Left renal cortex interstitium (tissue), 4 donors: ENCODE measurements at places on chromosomes 16 and 17.

- DNase-seq: no peak
Measured at GRCh38 chr16:67458121-67458641, 22.8 kb downstream of the ATP6V0D1 start.

GRCh38 chr17:45394913-45395568 lies 37.6 kb downstream of the ARHGAP27 start:
- DNase-seq: peak; percentile 83

- no peak for DNase-seq
Measured at GRCh38 chr17:30323895-30324319, 9.9 kb downstream of the TMIGD1 start.

- no peak for DNase-seq
Measured at GRCh38 chr17:78718575-78719208, 63.4 kb downstream of the CYTH1 start.

- DNase-seq: no peak
Measured at GRCh38 chr17:59105852-59106462, 723 bp downstream of the TRIM37 start.

GRCh38 chr17:45441526-45442310 lies 9.0 kb upstream of the ARHGAP27 start:
- DNase-seq: no peak

GRCh38 chr17:81428948-81429774 lies 33.9 kb downstream of the BAHCC1 start:
- DNase-seq: no peak

GRCh38 chr16:48619547-48619946 lies 9.6 kb upstream of the N4BP1 start:
- no peak for DNase-seq

DNA sequence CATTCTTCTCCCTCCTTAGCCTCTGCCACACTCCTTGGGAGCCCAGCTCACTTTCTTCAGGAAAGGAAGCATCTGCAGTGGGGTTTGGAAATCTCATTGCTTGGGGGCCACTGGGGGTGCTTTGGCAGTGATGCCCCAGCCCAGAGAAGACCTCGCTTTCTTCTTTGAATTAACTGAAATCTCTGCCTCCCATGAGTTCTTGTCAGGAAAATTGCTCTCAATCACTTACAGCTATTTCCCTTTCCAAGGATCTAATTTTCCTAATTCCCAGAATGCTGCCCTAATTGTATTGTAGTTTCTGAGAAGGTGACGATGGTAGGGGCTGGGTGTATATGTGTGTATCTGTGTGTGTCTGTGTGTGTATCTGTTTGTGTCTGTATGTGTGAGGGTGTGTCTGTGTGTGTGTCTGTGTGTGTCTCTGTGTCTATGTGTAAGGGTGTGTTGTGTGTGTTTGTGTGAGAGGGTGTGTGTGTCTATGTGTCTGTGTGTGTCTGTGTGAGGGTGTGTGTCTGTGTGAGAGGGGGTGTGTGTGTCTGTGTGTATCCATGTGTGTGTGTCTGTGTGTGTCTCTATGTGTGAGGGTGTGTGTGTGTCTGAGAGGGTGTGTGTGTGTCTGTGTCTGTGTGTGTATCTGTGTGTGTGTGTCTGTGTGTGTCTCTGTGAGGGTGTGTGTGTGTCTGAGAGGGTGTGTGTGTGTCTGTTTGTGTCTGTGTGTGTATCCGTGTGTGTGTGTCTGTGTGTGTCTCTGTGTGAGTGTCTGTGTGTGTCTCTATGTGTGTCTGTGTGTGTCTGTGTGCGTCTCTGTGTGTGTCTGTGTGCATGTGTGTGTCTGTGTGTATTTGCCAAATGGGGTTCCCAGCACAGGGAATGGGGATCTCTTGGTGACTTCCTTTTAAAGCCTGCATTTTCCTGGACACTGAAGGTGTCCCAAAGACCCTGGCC lies 83.5 kb upstream of the DNAJA2 start:
- no peak for DNase-seq

- no peak for DNase-seq
Measured at GRCh38 chr17:72125742-72126141, 4.9 kb downstream of the SOX9 start.

- no peak for DNase-seq
Measured at GRCh38 chr16:48176635-48177408, 21.0 kb upstream of the ABCC12 start.

- DNase-seq: no peak
Measured at GRCh38 chr16:73051961-73052360, 4.0 kb upstream of the ZFHX3 start.

GRCh38 chr17:1977583-1978395 lies 47.3 kb downstream of the RTN4RL1 start:
- no peak for DNase-seq

GRCh38 chr16:53892155-53892554 lies 188.2 kb downstream of the FTO start:
- DNase-seq: peak; percentile 62

DNA sequence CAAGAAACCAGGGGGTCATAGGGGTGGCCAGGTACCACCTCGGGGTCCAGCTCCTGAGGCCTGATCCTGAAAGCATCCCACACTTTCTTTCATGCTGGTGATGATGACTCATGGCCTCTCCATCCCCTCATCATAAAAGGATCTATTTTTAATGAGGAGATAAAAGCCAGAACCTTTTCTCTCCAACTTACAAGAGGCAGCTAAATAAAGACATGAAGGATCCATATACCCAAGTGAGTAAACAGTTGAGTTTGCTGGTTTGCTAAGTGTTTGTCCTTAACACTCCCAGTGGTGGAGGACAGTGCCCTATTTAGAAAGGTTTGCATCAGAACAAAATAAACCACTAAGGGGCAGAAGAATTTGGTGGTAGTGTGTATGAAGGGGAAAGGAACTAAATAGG lies 383.8 kb downstream of the GRIN2A start:
- no peak for DNase-seq

DNA sequence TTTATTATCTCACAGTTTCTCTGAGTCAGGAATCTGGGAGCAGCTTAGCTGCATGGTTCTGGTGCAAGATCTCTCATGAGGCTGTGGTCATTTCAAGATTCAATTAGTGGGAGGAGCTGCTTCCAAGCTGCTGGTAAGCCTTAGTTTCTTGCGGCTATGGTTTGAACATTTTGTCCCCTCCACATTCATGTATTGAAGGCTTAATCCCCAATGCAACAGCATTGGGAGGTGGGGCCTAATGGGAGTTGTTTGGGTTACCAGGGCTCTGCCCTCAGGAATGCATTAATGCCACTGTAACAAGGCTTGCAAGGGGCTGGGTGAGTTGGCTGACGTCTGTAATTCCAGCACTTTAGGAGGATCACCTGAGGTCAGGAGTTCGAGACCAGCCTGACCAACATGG lies 272.9 kb downstream of the UTP18 start:
- DNase-seq: no peak

DNA sequence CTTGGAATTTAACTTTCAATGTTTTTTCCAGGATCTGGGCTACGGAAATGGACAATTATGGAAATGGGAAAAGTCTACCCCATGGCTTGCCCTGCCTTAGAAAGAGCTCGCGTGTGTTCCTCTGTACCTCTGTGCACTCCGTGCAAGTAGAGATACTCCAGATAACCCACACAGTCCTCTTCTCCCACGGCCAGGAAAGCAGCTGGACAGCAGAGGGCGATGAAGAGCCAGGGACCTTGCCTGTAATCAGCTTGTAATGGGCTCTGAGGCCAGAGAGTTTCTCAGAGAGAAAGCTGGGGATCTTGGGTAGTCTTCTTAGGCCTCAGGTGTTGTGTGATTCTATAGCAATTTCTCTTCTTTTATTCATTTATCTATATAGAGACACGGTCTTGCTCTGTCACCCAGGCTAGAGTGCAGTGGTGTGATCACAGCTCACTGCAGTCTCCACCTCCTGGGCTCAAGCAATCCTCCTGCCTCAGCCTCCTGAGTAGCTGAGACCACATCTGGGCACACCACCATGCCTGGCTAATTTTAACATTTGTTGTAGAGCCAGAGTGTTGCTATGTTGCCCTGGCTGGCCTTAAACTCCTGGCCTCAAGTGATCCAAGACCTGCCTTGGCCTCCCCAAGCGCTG lies 2.4 kb upstream of the SOCS7 start:
- no peak for DNase-seq

GRCh38 chr16:56689171-56689570 lies 6.9 kb downstream of the MT1X start:
- no peak for DNase-seq
